ENCODE measurements at places on chromosomes 13 and 19. TPM values are rescaled to one million over a fixed set of nuclear protein-coding genes. Genes with fewer than 3 reads are reported as not detected.

ZNF543 gene
- total RNA-seq = 5.1 TPM

OVOL3 gene
- not detected for total RNA-seq

CEACAM3 gene
- total RNA-seq = not detected

DNA sequence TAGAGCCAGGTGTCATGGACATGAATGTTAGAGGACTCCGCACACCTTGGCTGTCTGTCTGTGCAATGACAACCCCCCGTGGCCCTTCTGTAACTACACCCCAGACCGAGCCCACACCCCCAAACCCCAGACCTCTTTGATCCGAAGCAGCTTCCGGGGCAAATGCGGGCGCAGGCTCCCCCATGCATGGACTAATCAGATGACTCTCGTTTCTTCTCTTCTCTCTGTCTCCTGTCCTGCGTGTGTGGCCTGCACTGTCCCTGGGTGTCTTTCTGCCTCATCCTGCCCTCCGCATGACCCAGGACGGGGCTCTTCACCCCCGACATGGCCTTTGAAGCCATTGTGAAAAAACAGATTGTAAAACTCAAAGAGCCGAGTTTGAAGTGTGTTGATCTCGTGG, 38.9 kb downstream of the TMED1 start:
- H3K4me3 ChIP-seq = peak overlapping the region; percentile 73
- DNase-seq = no peak
- peaks cover 59% of the 10 kb centered on the region for H3K36me3 ChIP-seq

KIR3DL1 gene
- not detected for total RNA-seq

- peaks cover 4% of the 10 kb centered on the region for H3K27me3 ChIP-seq
- no peak for DNase-seq
- H3K4me3 ChIP-seq = no peak overlapping the region
- no peak overlapping the region for H3K27ac ChIP-seq
Observed at GRCh38 chr13:112647256-112647655, 42.6 kb upstream of the ATP11A start.

DNA sequence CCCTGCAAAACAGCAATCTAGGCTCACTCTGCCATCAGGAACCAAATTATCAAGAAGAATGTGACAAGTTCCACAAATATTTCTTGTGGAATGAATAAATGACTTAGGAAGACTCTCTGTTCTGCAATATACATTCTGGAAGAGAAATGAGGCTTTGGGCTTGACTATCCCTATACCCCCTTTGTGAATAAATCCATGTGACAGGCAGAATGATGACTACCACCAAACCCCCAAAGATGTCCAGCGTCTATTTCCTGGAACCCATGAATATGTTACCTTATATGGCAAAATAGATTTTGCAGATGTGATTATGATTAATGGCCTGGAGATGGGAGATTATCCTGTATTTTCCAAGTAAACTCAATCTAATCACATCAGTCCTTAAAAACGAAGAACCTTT, 139.3 kb downstream of the ENOX1 start:
- H3K27ac ChIP-seq = no peak overlapping the region
- DNase-seq = no peak
- peaks cover 2% of the 10 kb centered on the region for H3K27me3 ChIP-seq
- no peak overlapping the region for H3K4me3 ChIP-seq
- no peaks in the 10 kb centered on the region for H3K4me1 ChIP-seq

DNA sequence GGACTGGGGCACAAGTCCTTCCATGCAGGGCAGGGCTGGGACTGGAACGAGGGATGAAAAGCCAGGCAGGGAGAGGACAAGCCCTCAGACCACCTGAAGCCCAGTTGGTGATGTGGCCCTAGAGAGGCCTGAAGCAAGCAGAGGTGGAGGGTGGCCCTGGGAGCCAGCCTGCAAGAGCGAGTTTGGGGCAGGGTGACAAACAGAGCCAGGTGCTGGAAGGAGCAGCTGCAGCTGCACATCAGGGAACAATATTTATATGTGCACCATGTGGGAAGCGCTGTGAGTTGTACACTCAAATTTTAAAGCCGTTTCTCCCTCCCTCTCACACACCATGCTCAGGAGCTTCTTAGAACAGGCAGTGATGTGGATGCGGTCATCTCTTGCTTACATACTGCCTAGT, 67.8 kb downstream of the FGF9 start:
- no peak overlapping the region for H3K4me3 ChIP-seq
- DNase-seq = no peak
- no peaks in the 10 kb centered on the region for H3K27me3 ChIP-seq
- H3K4me1 ChIP-seq = no peaks in the 10 kb centered on the region

WTIP gene
- total RNA-seq = 1.0 TPM

- no peak overlapping the region for H3K4me3 ChIP-seq
- no peaks in the 10 kb centered on the region for H3K4me1 ChIP-seq
- no peak overlapping the region for H3K27ac ChIP-seq
- H3K36me3 ChIP-seq = no peaks in the 10 kb centered on the region
- no peak for DNase-seq
Observed at GRCh38 chr13:27321468-27322431, 51.1 kb downstream of the RASL11A start.

- no peaks in the 10 kb centered on the region for H3K36me3 ChIP-seq
- H3K27ac ChIP-seq = no peak within 1 kb of the TSS
- no peaks in the 10 kb centered on the region for H3K27me3 ChIP-seq
- peaks cover 13% of the 10 kb centered on the region for H3K4me1 ChIP-seq
- peak; percentile 71 for DNase-seq
- H3K4me3 ChIP-seq = peak within 1 kb of the TSS; percentile 80
Observed at GRCh38 chr19:48511800-48512503, at the start of gene LMTK3. Gene LMTK3 (minus strand): TSS chr19:48511835. CDS start chr19:48511576, 259 bp downstream.

GRCh38 chr19:5960005-5961001, 17.6 kb downstream of the RANBP3 start:
- H3K27ac ChIP-seq = peak overlapping the region; percentile 63
- peaks cover 45% of the 10 kb centered on the region for H3K4me1 ChIP-seq
- H3K4me3 ChIP-seq = peak overlapping the region; percentile 7
- H3K36me3 ChIP-seq = peaks cover 12% of the 10 kb centered on the region
- H3K27me3 ChIP-seq = no peaks in the 10 kb centered on the region
